Renal pelvis (tissue), 12 donors: ENCODE measurements at places on chromosomes 2 and 18.

GRCh38 chr2:121078899-121079298, 206.1 kb downstream of the TFCP2L1 start:
- no peak for DNase-seq

DNA sequence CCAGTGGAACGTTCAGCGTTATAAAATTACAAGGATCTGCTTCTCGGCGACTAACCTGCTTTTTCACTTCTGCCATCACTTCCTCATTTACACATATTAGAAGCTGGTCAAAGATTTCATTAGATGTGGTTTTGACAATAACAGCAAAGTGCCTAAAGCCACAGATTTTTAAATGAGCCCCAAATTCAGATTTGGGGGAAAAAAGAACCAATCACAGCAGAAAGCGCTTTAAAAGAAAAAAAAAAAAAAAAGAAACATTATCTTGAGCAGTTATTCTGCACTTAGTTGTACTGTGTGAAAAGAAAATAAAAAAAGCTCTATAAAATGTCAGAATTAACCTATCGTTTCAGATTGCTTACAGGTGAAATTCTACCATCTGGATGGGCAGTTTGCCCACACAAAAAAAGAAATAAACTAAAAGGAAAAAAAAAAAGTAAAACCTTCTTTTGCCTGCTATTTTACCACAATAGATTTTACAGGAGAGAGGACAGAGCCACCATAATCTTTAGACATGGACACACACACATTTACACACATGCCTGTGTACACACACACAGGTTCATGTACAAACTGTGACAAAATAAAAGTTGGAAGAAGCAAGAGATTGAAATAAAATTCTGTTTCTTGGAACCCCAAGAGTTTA, 167.2 kb downstream of the TCF4 start:
- no peak for DNase-seq

- DNase-seq, result no peak
Observed at GRCh38 chr2:96648306-96648930, 5.9 kb downstream of the FER1L5 start.

GRCh38 chr2:203404996-203405395, 76.8 kb downstream of the ABI2 start:
- DNase-seq, result no peak

DNA sequence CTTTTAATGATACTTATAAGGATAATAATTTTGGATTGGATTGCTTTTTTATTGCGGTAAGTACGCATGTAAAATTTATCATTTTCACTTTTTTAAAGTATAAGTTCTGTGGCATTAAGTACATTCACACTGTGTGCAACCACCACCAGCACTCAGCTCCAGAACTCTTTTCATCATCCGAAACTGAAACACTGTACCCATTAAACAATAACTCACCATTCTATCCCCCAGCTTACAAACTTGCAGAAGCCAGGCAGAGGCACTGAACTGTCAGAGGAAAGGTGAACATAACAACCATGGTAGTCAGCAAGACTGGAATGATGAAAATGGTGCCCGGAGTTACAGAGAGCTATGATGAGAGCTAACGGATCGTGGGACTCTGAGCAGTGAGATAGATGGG, 465.9 kb downstream of the ADCYAP1 start:
- no peak for DNase-seq

GRCh38 chr18:58990720-58991119, 126.0 kb downstream of the ZNF532 start:
- DNase-seq, result no peak
